ENCODE measurements at places on chromosomes 7 and 10. TPM values are rescaled to one million over a fixed set of nuclear protein-coding genes. Genes with fewer than 3 reads are reported as not detected.

- no peak for DNase-seq
These were observed 71.9 kb downstream of the SRI start for GRCh38 chr7:88147949-88148348.

The ADRA2A gene
- total RNA-seq, result 0.58 TPM

The ITPRID1 gene
- total RNA-seq, result not detected

The WDR11 gene
- total RNA-seq, result 9.9 TPM

- DNase-seq, result peak; percentile 9
These were observed 244.4 kb downstream of the CHCHD3 start for GRCh38 chr7:132837529-132837928.
